Brain pericyte (primary cell): ENCODE measurements at places on chromosomes 7 and 10.

DNA sequence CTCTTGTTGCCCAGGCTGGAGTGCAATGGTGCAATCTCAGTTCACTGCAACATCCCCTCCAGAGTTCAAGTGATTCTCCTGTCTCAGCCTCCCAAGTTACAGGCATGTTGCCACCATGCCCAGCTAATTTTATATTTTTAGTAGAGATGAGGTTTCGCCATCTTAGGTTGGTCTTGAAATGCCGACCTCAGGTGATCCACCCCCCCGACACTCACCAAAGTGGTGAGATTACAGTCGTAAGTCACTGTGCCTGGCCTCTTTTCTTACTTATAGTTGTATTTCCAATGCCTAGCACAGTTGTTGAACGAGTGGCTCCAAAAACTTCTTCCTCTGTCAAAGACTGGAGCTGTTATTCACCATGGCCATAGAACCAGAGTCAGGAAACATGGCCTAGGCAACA lies 6.7 kb downstream of the RNF216 start:
- DNase-seq: no peak

DNA sequence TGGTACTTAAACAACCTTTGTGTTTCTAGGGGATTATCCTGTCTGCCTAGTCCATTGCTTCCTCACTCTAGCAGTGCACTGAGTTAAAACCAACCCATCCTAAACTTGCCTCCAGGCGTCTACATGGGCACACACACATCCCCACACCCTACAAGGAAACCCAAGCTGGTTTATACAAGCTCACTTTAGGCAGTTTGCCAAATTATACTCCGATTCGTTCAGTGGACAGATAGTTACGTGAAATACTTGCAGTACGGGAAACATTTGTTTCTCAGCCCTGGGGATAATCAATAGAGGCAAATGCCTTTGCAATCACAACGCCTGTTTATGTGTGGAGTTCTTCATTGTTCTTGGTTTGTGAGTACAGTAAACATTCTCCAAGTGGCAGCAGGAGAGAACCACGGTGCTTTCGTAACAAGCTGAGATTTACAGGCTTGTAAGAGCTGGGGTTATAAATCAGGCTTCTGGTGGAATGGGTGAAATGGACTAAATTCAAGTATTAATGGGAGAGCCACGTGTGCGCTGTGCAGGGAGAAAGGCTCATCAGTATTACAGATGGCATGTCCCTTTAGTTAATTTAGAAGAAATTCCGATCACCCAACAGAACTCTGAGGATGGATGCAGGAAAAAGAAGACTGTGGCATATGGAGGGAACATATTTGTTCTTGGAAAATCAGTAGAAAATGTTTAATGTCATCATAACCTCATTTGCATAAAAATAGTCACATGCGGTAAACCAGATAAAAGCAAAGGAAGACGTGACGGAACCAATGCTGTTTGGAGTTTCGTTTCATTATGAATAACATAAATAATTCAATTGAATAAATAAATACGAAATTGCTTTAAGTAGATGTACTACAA lies 217.1 kb downstream of the GALNT17 start:
- no peak for DNase-seq

GRCh38 chr7:107228291-107228690 lies 59.5 kb downstream of the HBP1 start:
- DNase-seq: no peak

GRCh38 chr7:2680792-2681490 lies 7.1 kb upstream of the AMZ1 start:
- DNase-seq: no peak

GRCh38 chr7:77575187-77575586 lies 38.1 kb downstream of the PTPN12 start:
- no peak for DNase-seq

DNA sequence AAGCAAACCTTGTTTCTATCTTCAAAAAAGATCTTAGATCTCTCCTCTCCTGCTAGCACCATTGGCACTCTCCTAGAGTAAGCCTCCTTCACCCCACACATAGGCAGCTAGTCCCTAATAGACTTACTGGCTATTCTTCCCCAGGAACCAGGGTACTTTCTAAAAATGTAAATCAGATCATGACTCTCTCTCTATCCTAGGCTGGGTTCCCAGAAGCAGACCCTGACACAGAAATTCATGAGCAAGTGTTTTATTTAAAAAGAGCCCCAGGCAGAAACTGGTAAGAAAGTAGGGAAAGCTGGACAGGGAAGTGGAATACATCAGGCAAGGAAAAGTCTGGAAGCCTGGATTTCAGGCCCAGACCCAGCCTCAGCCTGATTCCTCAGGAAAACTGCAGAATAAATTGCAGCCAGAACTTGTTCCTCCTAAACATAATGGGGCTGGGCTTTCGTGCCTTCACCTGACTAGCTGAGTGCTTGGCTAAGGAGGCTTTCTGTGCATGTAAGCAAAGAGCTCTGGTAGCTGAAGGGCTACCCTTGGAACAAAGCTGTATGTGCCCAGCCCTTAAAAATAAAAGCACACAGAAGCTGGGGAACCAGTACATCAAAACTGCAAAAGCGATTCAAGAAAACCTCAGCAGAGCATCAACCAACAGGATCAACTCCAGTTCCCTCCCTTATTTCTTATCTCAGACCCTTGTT lies 18.8 kb upstream of the SORBS1 start:
- DNase-seq: no peak

DNA sequence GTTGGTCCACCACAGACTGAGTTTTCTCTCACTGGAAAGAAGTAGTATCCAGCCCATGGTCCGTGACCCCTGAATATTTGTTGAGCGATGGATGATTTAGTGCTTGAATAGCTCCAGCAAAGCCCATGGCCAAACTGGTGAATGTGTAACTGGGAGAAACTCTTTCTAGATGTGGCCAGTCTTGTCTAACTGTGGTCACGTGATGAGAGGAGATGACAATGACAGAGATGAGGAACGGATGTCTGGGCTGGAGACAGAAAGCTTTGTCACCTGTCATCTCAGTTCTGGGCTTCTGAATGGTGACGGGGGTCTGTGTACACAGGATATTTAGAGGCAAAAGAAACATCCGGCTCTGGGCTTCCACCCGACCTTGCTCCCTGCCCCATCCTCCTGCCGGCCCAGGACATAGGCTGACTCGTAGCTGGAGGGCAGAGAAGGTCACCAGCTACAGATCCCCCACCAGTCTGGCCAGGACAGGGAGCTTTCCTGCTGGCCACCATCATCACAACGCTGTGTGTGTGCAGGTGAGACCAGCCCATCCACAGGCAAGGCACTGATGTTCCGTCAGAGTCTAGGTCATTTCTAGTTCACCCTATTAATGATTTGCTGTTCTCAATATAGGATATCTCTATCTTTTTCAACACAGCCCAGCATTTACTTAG lies 152.5 kb upstream of the TNS3 start:
- no peak for DNase-seq

DNA sequence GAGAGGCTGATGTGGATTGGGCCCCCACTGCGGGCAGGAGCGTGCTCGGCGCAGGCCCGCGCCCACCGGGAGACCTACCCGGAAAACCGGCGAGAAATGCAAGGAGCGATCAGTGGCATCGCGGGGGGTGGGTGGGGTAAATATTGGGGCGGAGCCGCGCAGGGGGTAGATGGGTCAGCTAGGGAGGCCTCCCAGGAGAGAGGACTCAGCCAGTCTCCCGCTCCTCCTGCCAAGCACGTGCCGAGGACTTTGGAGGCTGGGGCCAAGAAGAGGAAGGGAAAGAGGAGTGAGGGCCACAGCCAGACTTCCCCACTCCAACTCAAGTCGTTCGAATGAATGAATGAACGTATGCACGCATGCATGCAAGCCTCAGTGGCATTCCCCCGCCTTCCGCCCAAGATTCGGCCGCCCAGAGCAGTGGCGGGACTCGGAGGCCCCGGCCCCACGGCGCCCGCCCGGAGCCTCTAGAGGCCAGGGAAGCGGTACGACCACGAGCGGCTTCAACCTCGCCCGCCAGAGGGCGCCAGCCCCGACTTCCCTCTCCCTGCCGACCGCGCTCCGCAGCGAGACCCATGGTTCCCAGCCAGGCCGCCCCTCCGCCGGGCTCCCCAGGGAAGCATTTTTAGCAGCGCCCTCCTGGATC lies 3.6 kb downstream of the NPM3 start:
- DNase-seq: no peak

DNA sequence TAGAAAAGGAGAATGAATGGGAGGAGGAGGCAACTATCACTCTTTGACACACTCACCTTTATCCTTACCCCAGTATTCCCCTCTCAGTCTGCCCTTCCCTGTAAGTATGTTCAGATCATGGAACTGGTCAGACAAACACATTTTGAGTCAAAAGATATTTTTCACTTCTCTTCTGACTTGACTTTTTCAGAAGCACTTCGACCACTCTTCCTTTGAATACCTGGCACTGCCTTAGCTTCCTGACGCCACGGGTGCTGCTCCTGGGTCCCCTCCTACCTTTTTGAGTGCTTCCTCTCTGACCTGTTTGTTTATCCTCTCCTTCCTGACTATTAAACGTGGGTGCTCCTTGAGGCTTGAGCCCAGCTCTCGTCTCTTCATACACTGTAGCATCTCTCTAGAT lies 19.8 kb upstream of the C10orf67 start:
- no peak for DNase-seq

- DNase-seq: no peak
Measured at GRCh38 chr10:34609287-34609940, 205.7 kb downstream of the PARD3 start.

GRCh38 chr10:11300026-11300425 lies 282.4 kb downstream of the CELF2 start:
- no peak for DNase-seq

DNA sequence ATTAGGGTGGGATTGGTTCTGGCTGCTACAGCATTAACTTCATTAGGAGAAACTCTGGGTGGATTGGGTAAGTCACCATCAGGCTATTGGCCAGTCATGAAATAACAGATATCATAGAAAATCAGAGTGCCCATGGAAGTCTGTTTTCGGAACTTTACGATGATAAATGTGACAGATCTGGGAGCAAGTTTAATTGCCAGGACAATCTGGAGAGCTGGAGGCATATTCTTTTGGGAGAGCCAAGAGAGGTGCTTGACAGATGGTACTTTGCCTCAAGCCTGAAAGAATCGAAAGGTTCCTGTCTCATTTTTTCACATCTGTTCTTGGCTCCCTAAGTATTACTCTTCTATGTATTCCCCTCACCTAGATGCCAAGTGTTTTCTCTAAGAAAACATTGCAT lies 369.9 kb downstream of the CNTNAP2 start:
- no peak for DNase-seq

- DNase-seq: no peak
Measured at GRCh38 chr7:87548123-87548919, 52.4 kb downstream of the ABCB1 start.

- no peak for DNase-seq
Measured at GRCh38 chr10:84140036-84140379, 699 bp downstream of the GHITM start.

GRCh38 chr10:72089618-72090017 lies 1.3 kb upstream of the SPOCK2 start:
- DNase-seq: no peak

DNA sequence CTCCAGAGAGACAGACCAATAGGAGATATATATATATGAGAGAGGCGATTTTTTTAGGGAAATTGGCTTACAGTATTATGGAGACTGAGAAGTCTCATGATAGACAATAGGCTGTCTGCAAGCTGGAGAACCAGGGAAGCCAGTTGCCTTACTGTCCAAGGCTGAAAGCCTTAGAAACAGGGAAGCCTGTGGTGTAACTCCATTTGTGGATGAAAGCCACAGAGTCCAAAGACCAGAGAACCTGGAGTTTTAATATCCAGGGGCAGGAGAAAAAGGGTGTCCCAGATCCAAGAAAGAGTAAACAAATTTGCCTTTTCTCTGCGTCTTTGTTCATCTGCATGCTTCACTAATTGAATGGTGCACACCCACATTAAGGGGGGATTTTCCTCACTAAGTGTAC lies 71.6 kb upstream of the TEX47 start:
- DNase-seq: no peak

DNA sequence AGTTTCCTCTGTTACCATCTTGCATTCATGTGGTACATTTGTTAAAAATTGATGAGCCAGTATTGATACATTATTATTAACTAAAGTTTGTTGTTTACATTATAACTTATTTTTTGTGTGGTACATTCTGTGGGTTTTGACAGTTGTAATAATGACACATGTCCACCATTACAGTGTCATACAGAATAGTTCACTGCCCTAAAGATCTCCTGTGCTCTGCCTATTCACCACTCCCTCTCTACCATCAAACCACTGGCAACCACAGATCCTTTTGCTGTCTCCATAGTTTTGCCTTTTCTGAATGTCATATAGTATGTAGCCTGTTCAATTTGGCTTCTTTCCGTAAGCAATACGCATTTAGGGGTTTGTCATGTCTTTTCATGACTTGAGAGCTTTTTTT lies 156.9 kb downstream of the PHF14 start:
- no peak for DNase-seq

DNA sequence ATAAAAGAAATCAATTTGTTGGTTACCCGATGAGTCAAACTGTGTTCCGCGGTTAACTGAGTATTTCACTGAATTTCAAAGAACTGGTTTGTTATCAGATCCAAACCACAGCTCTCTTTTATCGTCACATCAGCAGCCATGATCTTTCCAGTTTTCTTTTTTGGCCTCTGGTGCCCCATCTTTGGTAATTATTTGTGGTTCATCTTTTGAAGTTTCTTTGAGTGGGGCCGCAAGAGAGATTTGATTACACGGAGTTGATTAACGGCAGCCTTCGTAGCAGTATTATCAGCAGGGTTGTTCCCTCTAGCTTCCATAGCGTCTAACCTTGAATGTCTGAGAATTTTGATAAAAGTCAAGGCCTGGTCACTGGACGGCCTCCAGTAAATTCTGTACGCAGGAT lies 154.9 kb upstream of the TNRC18 start:
- no peak for DNase-seq

DNA sequence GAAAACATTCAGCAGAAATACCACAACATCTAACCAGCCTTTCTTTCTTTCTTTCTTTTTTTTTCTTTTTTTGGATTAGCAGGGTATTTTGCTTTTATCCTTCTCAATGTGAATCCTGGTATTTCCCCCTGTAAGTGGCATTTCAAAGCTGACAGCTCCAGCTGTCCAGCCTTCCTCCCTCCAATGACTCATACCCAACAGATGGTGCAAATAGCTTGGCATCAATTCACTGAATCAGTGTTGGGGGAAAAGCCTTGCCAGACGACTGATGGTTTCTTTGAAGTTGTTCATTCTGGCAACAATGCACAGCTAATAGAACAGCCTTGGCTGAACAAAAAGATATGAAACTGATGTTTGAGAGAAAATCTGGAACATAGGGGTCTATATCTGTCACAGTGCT lies 316.8 kb upstream of the STEAP1 start:
- no peak for DNase-seq
